Stomach (tissue), 19 donors: ENCODE measurements at places on chromosomes 1 and 21. TPM values are rescaled to one million over a fixed set of nuclear protein-coding genes. Genes with fewer than 3 reads are reported as not detected.

DNA sequence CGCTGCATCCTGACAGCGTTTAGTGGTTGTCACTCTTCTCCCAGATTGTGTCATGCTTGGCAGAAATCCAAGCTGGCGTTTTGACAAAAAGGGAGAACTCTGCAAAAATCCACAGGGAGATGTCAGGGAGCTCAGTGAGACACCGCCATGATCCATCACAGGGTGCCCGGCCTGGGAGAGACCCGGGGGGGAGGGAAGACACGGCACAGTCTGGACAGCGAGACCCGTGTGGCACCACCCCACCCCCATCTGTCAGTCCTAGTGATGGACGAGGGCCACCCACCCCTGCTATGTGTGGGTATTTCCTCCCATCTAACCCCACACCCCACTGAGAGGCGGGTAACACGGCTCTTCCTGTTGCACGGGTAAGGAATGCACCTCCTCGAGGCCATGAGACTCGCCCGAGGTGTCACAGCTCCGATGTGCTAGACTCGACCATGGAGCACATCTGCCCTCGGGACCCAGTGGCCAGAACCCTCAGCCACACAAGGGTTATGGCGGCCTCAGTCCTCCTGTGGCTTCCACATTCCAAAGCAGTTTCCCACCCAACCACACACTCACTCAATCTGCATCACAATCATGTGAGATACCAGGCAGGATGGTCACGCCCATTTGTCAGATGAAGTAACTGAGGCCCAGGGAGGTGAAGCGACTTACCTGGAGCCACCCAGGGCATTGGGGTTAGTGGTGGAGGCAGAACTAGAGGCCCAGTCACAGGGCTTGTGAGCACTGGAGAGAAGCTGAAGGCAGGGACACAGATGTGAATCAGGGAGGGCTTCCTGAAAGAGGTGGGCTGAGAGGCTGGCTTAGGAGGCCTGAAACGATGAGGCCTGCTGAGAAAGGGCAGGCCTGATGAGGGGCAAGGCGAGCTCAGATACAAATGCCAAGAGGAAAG, 688.5 kb downstream of the MATN1 start:
- peaks cover 29% of the 10 kb centered on the region for H3K27me3 ChIP-seq
- no peaks in the 10 kb centered on the region for H3K36me3 ChIP-seq
- no peak overlapping the region for H3K4me3 ChIP-seq

DNA sequence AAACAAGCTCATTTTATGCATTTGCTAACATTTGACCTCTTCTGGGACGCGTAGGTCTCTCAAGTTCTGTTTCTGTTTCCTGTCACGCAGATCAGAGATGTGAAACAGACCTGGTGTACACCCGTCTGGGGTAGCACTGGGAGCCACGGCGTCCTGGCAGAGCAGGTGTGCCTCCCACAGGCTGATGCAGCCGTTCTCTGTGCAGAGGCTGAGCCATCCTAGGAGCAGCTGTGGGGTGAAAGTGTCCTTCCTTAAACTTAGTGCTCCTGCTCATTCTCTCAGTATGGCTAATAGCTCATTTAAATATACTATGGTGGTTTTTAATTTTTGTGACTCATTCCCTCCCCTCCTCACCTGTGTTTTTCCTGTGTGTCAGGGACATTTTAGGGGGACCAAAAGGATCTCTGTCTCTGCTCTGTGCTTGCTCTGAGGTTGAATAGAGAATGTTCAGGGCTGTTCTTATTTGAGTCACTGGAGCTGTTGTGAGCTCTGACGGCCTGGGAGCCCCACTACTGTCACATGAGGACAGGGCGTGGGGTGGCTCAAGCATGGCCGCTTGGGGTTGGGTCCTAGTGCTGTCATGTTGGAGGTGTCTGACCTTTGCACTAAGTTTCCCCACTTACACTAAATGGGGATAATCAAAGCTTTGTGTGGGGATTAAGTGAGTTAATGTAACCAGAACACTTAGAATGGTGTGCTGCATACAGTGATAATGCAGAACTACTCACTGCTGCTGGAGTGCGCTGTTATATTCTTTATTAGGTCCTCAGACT, 43.0 kb downstream of the GALNT2 start:
- peaks cover 88% of the 10 kb centered on the region for H3K4me1 ChIP-seq
- H3K4me3 ChIP-seq: no peak overlapping the region
- no peaks in the 10 kb centered on the region for H3K27me3 ChIP-seq
- H3K27ac ChIP-seq: no peak overlapping the region

DNA sequence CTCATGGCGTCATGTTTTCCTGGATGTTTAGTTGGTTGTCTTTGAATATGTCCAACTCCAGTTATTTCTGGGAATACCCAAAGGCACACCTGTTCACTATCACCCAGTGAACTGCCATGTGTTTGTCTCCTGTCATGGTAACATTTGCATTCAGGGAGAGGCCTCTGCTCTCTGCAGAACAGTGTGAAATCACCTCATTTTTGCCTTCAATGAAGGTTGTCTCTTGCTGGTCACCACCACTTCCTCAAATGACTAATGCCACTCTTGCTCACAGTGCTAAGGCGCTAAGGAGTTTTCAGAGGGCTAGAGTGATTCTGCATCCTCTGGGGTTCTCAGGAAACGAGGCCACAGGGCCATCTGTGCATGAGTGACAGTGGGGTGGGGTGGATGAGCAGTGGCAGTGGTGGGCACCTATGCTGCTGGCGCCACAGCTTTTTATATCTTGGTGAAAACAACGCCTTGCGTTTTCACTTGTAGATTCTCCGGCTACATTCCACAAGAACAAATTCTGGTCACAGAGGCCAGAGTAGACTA, 60.0 kb upstream of the ATP5PO start:
- no peaks in the 10 kb centered on the region for H3K27me3 ChIP-seq
- H3K4me3 ChIP-seq: no peak overlapping the region
- peak overlapping the region; percentile 52 for H3K27ac ChIP-seq
- peak; percentile 57 for DNase-seq

GRCh38 chr1:238401144-238401543, 510.4 kb upstream of the ZP4 start:
- no peak overlapping the region for H3K4me3 ChIP-seq
- H3K27ac ChIP-seq: no peak overlapping the region
- no peaks in the 10 kb centered on the region for H3K36me3 ChIP-seq

GRCh38 chr1:8680664-8681650, 136.5 kb downstream of the RERE start:
- H3K27ac ChIP-seq: peak overlapping the region; percentile 76
- peaks cover 19% of the 10 kb centered on the region for H3K4me1 ChIP-seq
- DNase-seq: no peak

GRCh38 chr1:172704420-172705210, 45.7 kb downstream of the FASLG start:
- no peak overlapping the region for H3K27ac ChIP-seq
- H3K36me3 ChIP-seq: no peaks in the 10 kb centered on the region
- no peaks in the 10 kb centered on the region for H3K27me3 ChIP-seq
- no peak for DNase-seq
- no peak overlapping the region for H3K4me3 ChIP-seq
- H3K4me1 ChIP-seq: no peaks in the 10 kb centered on the region

GRCh38 chr21:41993744-41994143, 16.4 kb downstream of the ZBTB21 start:
- no peak overlapping the region for H3K4me3 ChIP-seq
- H3K36me3 ChIP-seq: peaks cover 20% of the 10 kb centered on the region
- DNase-seq: no peak
- no peaks in the 10 kb centered on the region for H3K4me1 ChIP-seq
- no peaks in the 10 kb centered on the region for H3K27me3 ChIP-seq
- H3K27ac ChIP-seq: peak overlapping the region; percentile 2

PLA2G2F gene
- 6.4 TPM for total RNA-seq

EPHX1 gene
- total RNA-seq: 13.0 TPM

DNM3 gene
- total RNA-seq: 13.8 TPM

ANXA9 gene
- not detected for total RNA-seq
